ENCODE measurements at places on chromosomes 3 and 15. TPM values are rescaled to one million over a fixed set of nuclear protein-coding genes. Genes with fewer than 3 reads are reported as not detected.

The HRH1 gene
- total RNA-seq: 0.25 TPM

The ADGRG7 gene
- total RNA-seq: not detected

The NMNAT3 gene
- 0.94 TPM for total RNA-seq

The SLC9C1 gene
- total RNA-seq: not detected

The COL6A6 gene
- not detected for total RNA-seq

The ECE2 gene
- total RNA-seq: not detected

- peak; percentile 44 for DNase-seq
- no peak overlapping the region for H3K4me3 ChIP-seq
- H3K4me1 ChIP-seq: peaks cover 19% of the 10 kb centered on the region
Observed at GRCh38 chr3:122146466-122146865, 37.0 kb upstream of the CASR start.

DNA sequence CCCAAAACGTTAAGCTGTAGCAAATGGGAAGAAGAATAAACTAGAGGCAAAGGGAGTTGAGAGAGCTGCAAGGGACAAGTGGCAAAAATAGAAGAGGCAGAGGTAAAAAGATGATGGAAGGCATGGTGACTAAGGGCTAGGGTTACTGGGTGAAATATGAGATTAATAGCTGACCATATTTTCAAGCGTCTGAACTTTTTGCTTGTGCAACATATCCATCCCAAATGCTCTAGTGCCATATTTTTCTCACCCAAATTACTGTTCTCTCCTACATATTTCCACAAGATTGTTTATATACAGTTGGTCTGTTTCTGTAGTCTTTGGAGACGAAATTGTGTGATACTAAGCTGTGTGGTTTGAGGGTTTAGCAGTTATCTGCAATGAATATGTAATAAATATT, 145.5 kb downstream of the GMNC start:
- H3K4me1 ChIP-seq: no peaks in the 10 kb centered on the region
- peaks cover 2% of the 10 kb centered on the region for H3K27me3 ChIP-seq
- no peak overlapping the region for H3K27ac ChIP-seq
- no peak for DNase-seq
- no peak overlapping the region for H3K4me3 ChIP-seq
- H3K36me3 ChIP-seq: no peaks in the 10 kb centered on the region

- H3K36me3 ChIP-seq: no peaks in the 10 kb centered on the region
- no peak for DNase-seq
- H3K4me1 ChIP-seq: no peaks in the 10 kb centered on the region
- no peak overlapping the region for H3K27ac ChIP-seq
- no peak overlapping the region for H3K4me3 ChIP-seq
Observed at GRCh38 chr3:175246234-175246633, 387.1 kb downstream of the NAALADL2 start.

DNA sequence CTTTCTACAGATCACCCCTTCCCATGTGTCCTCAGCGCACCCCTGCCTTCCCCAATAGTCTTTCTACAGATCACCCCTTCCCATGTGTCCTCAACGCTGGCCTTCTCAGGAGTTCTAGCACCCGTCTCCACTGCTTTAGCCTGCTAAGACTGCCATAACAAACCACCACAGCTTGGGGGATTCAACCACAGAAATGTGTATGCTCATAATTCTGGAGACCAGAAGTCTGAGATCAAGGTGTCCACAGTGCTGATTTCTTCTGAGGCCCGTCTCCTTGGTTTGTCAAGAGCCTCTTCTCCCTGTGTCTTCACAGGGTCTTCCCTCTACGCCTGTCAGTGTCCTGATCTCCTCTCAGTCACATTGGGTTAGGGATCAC, 68.1 kb upstream of the CGNL1 start:
- H3K4me1 ChIP-seq: peaks cover 3% of the 10 kb centered on the region
- no peaks in the 10 kb centered on the region for H3K36me3 ChIP-seq
- no peak for DNase-seq
- H3K27ac ChIP-seq: no peak overlapping the region
- no peak overlapping the region for H3K4me3 ChIP-seq
- H3K27me3 ChIP-seq: peaks cover 8% of the 10 kb centered on the region

DNA sequence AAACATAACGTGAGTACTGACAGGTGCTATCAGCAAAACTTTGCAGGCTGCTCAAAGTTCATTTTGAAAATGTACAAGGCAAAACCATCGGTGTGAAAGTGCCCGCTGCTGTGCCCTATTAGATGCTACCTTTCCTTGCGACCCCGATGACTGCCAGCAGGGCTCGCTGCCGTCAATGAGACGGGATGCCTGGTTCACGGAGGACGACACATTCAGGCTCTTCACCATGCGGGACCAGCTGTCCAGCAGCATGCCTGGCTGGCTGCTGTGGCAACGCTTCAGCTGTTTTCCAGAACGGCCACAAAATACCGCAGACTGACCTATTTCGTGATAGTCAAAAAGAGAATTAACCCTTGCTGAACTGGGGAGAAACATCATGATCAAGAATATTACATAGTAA, 92.7 kb upstream of the OCA2 start:
- no peak overlapping the region for H3K4me3 ChIP-seq
- DNase-seq: no peak
- H3K4me1 ChIP-seq: peaks cover 2% of the 10 kb centered on the region
- no peaks in the 10 kb centered on the region for H3K27me3 ChIP-seq

GRCh38 chr3:47580481-47580880, 1.8 kb upstream of the CSPG5 start:
- no peak for DNase-seq
- peak overlapping the region; percentile 14 for H3K4me3 ChIP-seq
- H3K4me1 ChIP-seq: no peaks in the 10 kb centered on the region
- peak overlapping the region; percentile 28 for H3K27ac ChIP-seq
- H3K36me3 ChIP-seq: peaks cover 4% of the 10 kb centered on the region
- H3K27me3 ChIP-seq: peaks cover 26% of the 10 kb centered on the region

DNA sequence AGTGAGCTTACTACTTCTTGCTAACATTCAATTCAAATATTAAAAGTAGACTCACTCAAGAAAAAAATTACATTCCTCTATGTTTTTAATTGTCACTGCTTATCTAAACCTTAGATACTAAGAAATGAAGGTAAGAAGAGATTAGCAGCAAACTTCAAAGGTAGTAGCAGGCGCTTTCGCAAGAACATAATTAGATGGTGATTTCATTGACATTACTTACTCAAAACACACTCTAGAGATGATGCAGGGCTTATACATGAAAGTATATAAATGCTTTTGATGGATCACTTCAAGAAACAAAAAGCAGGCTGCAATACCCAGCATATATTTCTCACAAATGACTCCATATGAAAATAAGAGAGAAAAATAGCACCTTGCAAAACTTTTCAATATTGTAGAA, 86.8 kb downstream of the FSIP1 start:
- no peak overlapping the region for H3K27ac ChIP-seq
- no peaks in the 10 kb centered on the region for H3K36me3 ChIP-seq
- H3K4me1 ChIP-seq: peaks cover 2% of the 10 kb centered on the region
- DNase-seq: no peak
- H3K4me3 ChIP-seq: no peak overlapping the region

DNA sequence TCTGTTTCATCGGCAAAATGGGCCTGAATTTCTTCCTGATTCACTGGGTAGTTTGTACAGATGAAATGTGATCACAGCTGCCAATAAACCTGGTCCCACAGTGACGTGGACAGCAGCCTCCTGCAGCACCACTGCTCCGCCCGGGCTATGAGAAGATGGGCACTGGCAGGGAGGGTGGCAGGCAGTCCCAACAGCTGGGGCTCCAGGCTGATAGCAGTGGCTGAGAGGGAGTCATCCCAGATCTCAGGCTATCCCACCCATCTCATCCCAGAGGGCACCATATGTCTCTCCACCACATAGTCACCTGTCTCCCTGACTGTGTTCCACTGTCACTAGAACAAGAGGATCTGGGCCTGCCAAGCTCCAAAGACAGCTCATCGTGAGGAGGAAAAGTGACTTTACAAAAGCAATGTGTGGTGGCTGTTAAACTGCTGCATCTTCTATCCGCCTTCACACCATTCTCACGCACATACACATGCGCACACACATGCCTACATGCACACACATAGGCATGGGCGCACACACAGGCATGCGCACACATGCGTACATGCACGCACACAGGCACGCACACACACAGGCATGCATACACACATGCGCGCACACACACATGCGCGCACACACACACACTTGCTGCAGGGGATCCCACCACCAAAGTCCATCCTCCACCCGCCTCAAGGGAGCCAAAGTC, 46.2 kb downstream of the RGMA start:
- no peaks in the 10 kb centered on the region for H3K36me3 ChIP-seq
- no peak overlapping the region for H3K4me3 ChIP-seq
- H3K27me3 ChIP-seq: no peaks in the 10 kb centered on the region
- H3K4me1 ChIP-seq: peaks cover 9% of the 10 kb centered on the region
- no peak for DNase-seq
- H3K27ac ChIP-seq: no peak overlapping the region

- no peaks in the 10 kb centered on the region for H3K36me3 ChIP-seq
- H3K27ac ChIP-seq: no peak overlapping the region
- DNase-seq: peak; percentile 52
- peaks cover 8% of the 10 kb centered on the region for H3K4me1 ChIP-seq
- peaks cover 18% of the 10 kb centered on the region for H3K27me3 ChIP-seq
Observed at GRCh38 chr15:74988007-74988800, 7.2 kb upstream of the SCAMP5 start.

DNA sequence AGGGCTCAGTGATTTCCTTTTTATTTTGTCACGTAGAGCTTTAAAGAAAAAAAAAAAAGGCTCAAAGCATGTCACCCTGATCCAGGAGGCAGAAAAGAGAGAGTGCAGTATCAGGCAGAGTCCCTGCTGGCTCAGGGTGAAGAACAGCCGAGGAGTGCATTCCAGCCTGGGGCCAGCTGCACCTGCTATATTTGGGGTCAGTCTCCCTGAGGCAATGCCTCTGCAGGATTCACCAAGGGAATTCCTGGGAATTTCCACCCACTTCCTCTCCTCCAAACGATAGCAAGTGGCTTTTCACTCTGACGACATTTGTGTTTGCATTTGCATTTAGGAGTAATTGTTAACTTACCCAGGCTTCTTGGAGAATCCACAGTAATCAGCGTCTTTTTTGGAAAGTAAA, 202.9 kb upstream of the CTNNB1 start:
- H3K4me1 ChIP-seq: no peaks in the 10 kb centered on the region
- no peak overlapping the region for H3K4me3 ChIP-seq
- H3K36me3 ChIP-seq: no peaks in the 10 kb centered on the region
- no peak overlapping the region for H3K27ac ChIP-seq
- DNase-seq: no peak

- no peaks in the 10 kb centered on the region for H3K36me3 ChIP-seq
- H3K27me3 ChIP-seq: peaks cover under 1% of the 10 kb centered on the region
- no peak overlapping the region for H3K27ac ChIP-seq
Observed at GRCh38 chr15:36903195-36903594, 197.2 kb downstream of the MEIS2 start.

- H3K27ac ChIP-seq: peak overlapping the region; percentile 78
- H3K36me3 ChIP-seq: peaks cover 13% of the 10 kb centered on the region
- peak overlapping the region; percentile 44 for H3K4me3 ChIP-seq
- peaks cover 65% of the 10 kb centered on the region for H3K4me1 ChIP-seq
- no peaks in the 10 kb centered on the region for H3K27me3 ChIP-seq
Observed at GRCh38 chr3:106333911-106334618, 465.3 kb upstream of the CBLB start.

GRCh38 chr15:64763462-64763861, 11.9 kb downstream of the RBPMS2 start:
- peaks cover 11% of the 10 kb centered on the region for H3K4me1 ChIP-seq
- H3K27ac ChIP-seq: no peak overlapping the region
- no peaks in the 10 kb centered on the region for H3K36me3 ChIP-seq
- H3K27me3 ChIP-seq: no peaks in the 10 kb centered on the region
- no peak overlapping the region for H3K4me3 ChIP-seq

- no peaks in the 10 kb centered on the region for H3K36me3 ChIP-seq
- no peak overlapping the region for H3K27ac ChIP-seq
- no peak overlapping the region for H3K4me3 ChIP-seq
- H3K4me1 ChIP-seq: peaks cover 2% of the 10 kb centered on the region
- DNase-seq: no peak
Observed at GRCh38 chr3:149626671-149627070, 31.2 kb downstream of the WWTR1 start.

DNA sequence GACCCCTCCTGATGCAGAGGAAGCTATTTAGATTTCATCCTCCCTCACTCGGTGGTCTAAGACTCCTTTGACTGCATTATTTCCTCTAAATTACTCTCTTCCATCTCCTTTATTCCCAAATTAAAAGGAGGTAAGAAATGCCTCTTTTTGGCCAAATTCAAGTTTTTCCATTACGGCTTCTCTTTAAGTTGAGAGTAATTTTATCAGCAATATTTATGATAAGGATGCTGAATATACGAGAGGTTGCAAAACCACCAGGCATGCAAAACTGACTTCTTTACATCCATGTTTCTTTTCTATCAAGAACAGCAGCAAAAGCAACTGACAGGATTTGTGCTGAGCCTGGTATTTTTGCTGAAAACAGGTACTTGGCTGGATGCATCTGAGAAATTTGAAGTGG, 262.0 kb upstream of the RARB start:
- no peaks in the 10 kb centered on the region for H3K36me3 ChIP-seq
- no peak overlapping the region for H3K27ac ChIP-seq
- no peak overlapping the region for H3K4me3 ChIP-seq
- no peaks in the 10 kb centered on the region for H3K4me1 ChIP-seq
- no peak for DNase-seq
- no peaks in the 10 kb centered on the region for H3K27me3 ChIP-seq

GRCh38 chr3:59632760-59633573, 583.1 kb upstream of the CFAP20DC start:
- H3K36me3 ChIP-seq: no peaks in the 10 kb centered on the region
- H3K4me3 ChIP-seq: no peak overlapping the region

DNA sequence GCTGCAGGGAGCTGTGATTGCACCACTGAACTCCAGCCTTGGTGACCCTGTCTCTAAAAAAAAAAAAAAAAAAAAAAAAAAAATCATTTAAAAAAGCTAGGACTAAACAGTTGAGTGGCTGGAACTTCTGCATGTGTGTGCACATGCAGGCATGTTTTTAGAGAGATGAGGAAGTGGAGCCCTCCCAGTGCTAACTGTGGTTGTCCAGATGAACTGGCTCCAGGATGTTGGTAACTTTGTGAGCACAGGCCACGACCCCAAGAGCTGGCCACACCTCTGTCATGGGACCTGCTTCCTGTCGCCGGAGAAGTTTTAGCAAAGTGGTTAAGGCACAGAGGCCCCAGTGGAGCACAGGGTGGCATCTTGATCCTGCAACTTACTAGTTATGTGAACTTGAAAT, 27.0 kb downstream of the CHCHD6 start:
- DNase-seq: peak; percentile 26
- H3K27ac ChIP-seq: no peak overlapping the region
- peaks cover 12% of the 10 kb centered on the region for H3K4me1 ChIP-seq
- no peaks in the 10 kb centered on the region for H3K27me3 ChIP-seq
- H3K4me3 ChIP-seq: no peak overlapping the region

DNA sequence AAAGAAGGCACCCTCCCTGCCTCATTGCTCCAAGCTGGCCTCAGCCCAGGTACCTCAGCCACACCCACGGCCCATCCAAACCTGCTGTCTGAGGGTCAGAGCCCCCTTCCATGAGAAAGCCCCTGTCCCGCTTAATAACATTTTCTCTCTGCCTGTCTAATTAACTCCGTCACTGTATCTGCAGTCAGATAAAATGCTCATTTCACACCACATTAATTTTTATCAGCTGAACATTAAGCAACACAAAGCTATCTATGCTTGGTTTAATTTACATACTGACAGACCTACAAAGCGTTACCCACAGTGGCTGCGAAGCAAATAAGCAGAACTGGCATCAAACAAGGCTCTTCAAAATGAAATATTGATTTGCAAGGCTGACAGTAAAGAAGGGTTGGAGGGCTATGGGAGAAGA, 309.8 kb upstream of the ICE2 start:
- no peak overlapping the region for H3K4me3 ChIP-seq
- no peak overlapping the region for H3K27ac ChIP-seq
- DNase-seq: no peak
- H3K4me1 ChIP-seq: peaks cover 7% of the 10 kb centered on the region
- H3K36me3 ChIP-seq: peaks cover 10% of the 10 kb centered on the region
